ENCODE measurements at places on chromosomes 11 and 22.

DNA sequence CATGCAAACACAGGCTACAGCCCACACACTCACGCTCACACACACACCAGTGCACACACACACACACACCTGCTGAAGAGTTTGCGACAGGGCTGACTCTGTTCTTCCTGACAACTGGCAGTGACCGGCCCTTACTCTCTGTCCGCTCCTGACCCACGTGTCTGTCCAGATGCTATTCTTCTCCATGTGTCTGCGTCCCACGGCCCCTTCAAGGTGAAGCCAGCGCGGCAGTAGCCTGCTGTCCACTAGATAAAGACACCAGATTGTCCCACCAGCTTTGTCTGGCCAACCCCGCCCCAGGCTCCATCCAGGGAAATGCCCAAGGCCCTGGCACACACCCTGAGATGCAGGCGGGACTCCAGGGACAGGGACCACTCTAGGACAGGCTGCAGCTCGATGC is 713.9 kb downstream of the BRD1 start:
- DNase-seq = no peak

DNA sequence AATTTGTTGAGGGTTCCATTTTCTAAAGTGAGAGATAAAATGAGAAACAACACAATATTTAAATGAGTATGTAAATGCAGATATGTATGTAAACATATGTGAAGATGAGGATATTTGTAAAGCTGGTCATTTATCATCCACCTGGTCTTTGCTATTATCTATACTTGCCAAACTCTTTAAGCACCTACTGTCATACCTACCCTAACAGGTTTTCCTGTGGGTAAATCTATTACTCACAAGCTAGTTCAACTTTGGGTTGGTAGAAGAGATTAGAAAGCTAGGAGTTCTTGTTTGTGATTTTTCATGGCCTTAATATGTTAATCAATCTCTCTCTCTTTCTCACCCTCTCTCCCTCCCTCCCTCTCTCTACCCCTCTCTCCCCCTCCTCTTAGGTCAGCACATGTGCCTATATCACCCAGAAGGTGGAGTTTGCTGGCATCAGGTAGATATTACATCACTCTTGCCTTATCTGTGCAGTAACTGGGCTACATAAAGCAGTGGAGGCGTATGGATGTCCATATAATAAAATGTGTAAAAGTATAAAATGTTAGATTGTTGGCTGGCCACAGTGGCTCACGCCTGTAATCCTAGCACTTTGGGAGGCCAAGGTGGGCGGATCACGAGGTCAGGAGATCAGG is 14.7 kb downstream of the DEPDC5 start:
- no peak for DNase-seq

GRCh38 chr22:46587492-46588278 is 32.5 kb upstream of the GRAMD4 start:
- DNase-seq = no peak

GRCh38 chr11:62613291-62613778 is 278 bp downstream of the ROM1 start:
- no peak for DNase-seq

- no peak for DNase-seq
These were observed 84.7 kb downstream of the TTC28 start for GRCh38 chr22:28594797-28595462.

All from stimulated activated CD8-positive, alpha-beta memory T cell treated with anti-CD3 and anti-CD28 coated beads, Interleukin-4, amount 100 ng/mL, for 4 hours (primary cell).